ENCODE measurements at places on chromosomes 6 and 20. TPM values are rescaled to one million over a fixed set of nuclear protein-coding genes. Genes with fewer than 3 reads are reported as not detected.

The POU5F1 gene
- not detected for total RNA-seq

The BHLHE23 gene
- not detected for total RNA-seq

The TPD52L1 gene
- total RNA-seq, result not detected

The TRIM10 gene
- total RNA-seq, result not detected

The HBS1L gene
- total RNA-seq, result 145 TPM

DNA sequence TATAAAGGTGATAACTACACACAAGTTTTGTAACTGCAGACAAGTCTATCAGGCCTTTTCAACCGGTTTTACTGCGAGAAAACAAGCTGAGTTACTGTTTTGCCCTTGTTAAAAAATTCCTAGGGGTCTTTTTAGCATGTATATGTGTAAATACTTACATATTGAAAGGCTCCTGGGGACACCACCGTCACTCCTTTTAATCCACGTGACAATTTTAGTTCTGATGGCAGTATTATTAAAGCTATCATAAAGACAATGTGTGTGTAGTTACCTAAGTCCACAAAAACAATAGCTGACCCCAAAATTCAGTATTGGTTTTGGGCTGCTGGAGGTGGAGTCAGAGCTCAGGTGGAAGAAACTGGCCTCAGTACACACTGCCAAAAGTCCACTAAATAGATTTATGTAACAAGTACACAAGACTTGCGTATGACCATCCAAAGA lies 41.3 kb upstream of the HFE start:
- no peak for DNase-seq

GRCh38 chr6:140867336-140867735 lies 1265.4 kb upstream of the GJE1 start:
- no peak for DNase-seq

- DNase-seq, result no peak
These were observed 97.7 kb downstream of the SLC16A10 start for GRCh38 chr6:111184827-111185532.

GRCh38 chr6:160088784-160089533 lies 32.7 kb upstream of the SLC22A1 start:
- no peak for DNase-seq
